ENCODE measurements at places on chromosomes 3 and 15.
A peak's percentile ranks its signal among the peaks of the same experiment; 100 is the strongest.

DNA sequence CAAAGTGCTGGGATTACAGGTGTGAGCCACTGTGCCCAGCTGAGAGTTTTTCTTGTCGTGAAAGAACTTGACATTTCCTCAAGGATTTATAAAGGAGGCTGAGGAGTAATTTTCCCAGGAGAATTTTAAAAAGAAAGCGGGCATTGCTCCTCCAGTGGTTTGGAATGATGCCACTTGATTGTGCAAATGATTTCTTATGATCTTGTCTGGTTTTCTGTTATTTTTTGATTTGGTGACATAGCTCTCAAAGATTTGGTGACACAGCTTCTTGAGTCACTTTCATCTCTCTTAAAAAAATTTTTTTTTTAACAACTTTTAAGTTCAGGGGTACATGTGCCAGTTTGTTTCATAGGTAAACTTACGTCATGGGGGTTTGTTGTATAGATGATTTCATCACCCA, 24.6 kb upstream of the NFKBIZ start:
- no peak for DNase-seq

GRCh38 chr15:77556622-77557021, 76.1 kb downstream of the LINGO1 start:
- DNase-seq, result no peak

DNA sequence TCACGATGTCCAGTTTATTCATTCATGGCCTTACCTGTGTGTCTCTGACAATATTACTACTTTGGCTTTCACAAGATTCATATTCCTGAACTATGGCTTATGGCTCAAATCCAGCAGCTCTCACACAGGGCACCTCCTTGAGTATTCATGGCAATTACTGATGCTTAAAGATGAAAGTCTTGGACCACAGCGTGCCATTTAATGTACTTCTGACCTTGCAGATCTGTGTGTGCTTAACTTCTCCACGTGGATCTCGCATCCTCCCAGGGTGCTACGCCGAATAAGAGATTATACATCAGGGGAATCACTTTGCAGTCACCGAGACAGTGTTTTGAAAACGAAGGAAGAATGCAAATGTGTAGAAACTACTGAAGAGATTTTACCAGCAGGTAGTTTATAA, 147.5 kb downstream of the TNIK start:
- no peak for DNase-seq

DNA sequence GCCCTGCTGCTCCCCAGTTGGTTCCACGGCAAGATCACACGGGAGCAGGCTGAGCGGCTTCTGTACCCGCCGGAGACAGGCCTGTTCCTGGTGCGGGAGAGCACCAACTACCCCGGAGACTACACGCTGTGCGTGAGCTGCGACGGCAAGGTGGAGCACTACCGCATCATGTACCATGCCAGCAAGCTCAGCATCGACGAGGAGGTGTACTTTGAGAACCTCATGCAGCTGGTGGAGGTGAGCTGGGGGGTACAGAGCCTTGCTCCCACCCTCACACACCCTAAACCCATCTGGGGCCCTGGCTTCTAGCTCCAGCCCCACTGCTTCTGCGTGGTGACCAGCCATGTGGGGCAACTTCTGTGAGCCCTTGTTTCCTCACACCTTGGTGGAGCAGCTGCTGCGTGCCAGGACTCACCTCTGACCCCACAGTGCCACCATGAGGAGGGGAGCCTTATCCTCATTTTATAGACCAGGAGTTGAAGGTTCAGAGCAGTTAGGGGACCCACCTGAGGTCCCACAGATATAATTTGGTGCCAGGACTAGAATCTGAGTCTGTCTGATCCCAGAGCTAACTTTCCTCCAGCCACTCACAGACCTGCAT, 13.3 kb upstream of the LMAN1L start:
- DNase-seq, result no peak

DNA sequence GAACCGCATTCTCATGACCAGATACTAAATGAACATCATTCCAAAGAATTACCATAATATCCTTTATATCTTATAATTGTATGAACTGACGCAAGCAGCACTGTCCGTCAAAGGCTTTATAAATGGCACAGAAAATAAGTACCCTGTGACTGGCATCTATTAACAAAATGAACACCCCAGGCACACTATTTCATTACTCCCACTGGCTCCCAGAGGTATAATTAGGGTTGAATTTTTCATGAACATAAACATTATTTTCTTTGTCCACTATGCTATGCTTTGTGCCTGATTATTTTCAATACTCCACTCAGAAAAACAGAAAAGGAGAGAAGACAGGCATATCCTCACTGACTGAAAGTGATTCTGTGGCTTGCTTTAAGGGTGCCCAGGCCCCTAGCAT, 71.1 kb downstream of the LYZL4 start:
- no peak for DNase-seq

GRCh38 chr15:60006203-60006862, 2.2 kb downstream of the FOXB1 start:
- DNase-seq, result peak; percentile 91

- DNase-seq, result no peak
Observed at GRCh38 chr15:66925721-66926120, 139.7 kb upstream of the SMAD3 start.

- DNase-seq, result no peak
Observed at GRCh38 chr15:56490461-56490860, 25.5 kb upstream of the MNS1 start.

DNA sequence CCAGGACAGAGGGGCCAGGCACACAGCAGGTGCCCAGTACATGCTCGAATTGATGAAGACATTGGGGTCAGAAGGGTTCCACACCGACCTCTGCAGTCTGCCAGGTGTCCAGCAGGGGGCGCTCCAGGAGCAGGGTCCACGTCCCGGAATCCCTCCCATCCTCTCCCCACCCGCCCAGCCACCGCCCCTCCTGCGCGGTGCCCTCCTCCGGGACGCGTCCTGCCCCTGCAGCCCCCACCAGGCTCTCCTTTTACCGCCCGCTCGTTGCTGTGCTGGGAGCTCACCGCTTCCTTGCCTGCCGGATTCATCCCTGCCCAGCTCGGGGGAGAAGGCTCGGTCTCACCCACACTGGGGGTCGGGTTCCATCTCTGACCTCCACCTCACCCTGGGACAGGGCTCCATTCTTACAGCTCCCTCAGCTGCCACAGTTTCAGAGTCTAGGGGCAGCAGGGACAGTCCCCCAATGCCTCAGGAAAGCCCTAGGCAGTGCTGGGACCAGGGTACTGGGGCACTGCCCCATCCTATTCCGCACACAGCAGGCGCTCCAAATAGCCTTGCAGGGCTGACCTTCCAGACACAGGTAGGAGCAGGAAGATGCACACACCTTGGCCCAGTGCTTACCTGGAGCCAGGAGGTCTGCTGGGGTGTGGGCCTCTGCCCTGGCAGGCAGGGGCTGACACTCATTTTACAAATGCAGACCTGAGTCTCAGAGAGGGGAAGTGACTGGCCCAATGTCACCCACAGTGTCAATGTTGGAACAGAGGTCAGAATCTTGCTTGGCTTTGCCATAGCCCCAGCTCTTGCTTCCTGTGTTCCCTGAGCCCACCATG, 31.0 kb downstream of the GRIP2 start:
- DNase-seq, result peak; percentile 76

- no peak for DNase-seq
Observed at GRCh38 chr3:141082064-141082463, 30.9 kb downstream of the SPSB4 start.

DNA sequence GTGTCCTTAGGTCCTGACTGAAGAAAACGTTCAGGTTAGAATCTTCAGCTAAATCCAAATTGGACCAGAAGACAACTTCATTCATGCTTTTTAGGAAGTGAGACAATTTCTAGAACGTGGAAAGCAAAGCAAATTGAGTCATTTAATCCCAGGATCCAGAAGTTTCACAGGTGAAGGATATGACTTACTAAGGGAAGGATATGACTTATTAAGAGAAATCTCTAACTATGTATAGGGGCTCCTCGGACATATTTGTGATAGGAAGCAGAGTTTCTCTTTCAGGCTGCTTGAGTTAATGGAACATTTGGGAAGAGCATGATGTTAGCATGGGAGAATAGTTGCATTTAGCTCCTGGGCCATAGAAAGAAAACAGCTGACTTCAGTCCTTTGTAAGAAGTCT, 16.1 kb upstream of the PLOD2 start:
- no peak for DNase-seq

DNA sequence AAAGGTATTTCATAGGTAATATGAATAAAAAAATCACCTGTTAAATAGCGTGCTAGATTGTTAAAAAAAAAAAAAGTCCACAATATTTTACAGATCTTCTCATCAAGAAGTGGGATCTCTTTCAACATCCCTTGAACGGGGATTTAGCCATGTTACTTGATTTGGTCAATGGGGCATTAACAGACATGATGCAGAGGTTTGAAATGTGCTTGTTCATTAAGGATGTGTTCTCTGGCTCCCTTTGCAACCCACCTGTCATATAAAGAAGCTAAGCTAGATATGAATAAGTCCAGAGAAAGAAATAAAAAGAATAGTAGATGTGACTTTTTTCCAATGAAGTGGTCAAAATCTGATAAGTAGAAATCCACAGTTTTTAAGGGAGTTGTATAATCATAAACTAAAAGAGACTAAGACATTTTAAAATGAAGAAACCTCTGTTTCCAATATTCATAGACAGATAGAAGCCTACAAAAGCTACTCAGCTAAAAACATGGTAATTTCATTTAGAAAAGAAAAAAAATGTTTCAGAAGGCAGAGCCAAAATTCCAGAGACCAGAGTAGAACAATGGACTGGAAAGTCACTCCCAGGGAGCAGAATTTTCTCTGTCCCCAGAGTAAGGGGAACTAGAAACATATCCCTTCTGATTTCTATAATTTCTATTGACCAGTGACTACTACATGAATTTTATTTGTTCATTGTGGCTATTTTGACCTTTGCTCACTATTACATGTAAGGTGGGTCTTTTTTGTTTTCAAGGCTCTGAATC, 79.2 kb downstream of the PLSCR2 start:
- no peak for DNase-seq

- peak; percentile 63 for DNase-seq
Observed at GRCh38 chr3:170584585-170585007, 1.3 kb downstream of the SLC7A14 start.

DNA sequence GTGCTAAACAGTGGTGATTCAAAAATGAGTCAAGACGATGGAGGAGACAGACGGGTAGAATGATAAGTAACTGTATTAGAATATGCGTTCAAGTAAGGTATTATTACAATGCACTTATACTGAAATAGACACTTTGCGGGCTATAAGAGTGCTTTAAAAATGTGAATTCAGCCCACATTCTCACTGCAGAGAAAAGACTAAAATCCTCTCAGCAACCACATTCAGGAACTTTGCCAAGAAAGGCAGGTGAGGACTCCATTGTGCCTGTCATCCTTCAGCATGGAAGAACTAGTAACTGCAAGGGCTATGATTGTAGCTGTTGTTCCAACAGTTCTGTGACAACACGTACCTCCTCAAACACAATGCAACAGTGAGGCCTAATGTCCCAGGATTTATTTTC, 272.0 kb downstream of the RORA start:
- DNase-seq, result no peak

- no peak for DNase-seq
Observed at GRCh38 chr3:173938159-173938558, 540.6 kb downstream of the NLGN1 start.

- DNase-seq, result no peak
Observed at GRCh38 chr3:122985539-122985938, 42.0 kb downstream of the SEMA5B start.

- DNase-seq, result peak; percentile 22
Observed at GRCh38 chr3:125055331-125055912, 375 bp downstream of the HEG1 start.

DNA sequence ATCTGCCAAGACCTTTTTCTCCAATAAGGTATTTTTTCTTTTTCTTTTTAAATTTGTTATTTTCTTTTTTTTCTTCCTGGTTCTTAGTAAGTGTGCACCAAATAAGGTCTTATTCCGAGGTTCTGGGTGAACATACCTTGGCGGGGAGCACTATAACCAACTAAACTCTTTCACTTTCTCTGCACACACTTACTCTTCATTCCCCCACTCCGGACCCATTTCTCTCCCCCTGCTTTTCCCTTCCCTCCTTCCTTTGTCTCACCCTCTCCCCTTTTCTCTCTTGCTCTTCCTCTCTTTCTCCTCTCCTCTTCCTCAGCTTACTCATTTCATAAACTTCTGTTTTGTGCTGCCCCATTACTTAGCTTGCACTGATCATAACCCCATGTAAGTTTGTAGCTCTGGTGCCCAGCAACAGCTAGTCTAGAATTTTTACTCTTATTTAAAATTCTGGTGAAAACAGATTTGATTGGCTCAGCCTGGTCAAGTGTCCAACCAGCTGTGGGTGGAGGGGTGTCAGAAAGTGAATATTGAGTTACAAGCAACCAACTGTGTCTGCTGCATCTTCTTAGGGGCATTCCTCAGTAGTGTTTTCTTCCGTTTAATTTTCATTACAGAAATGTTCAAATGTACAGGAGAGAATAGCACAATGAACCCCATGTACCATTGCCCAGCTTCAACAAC, 297.5 kb downstream of the SHQ1 start:
- no peak for DNase-seq

- DNase-seq, result no peak
Observed at GRCh38 chr15:38069511-38070011, 135.1 kb downstream of the TMCO5A start.

GRCh38 chr15:94723801-94724200, 492.4 kb downstream of the MCTP2 start:
- no peak for DNase-seq

- DNase-seq, result no peak
Observed at GRCh38 chr3:64360280-64360679, 135.0 kb upstream of the PRICKLE2 start.

DNA sequence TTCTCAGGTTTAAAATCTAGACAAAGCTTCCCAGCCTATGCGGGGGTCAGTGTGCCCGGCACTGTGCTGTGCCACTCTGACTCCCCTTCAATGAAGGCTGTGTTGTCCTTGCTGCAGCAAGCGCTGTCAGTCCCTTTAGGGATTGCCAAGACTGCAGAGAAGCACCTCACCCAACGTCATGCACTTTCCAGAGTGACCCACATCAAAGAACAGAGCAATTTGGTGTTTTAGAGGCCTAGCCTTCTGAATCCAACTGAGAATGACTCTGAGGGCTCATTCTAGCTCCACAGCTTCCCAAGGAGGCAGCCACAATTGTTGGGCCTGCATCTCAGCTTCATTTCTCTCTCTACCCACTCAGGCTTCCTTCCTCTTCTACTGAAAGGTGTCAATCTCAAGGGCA, 26.4 kb downstream of the SLC9A9 start:
- peak; percentile 42 for DNase-seq

DNA sequence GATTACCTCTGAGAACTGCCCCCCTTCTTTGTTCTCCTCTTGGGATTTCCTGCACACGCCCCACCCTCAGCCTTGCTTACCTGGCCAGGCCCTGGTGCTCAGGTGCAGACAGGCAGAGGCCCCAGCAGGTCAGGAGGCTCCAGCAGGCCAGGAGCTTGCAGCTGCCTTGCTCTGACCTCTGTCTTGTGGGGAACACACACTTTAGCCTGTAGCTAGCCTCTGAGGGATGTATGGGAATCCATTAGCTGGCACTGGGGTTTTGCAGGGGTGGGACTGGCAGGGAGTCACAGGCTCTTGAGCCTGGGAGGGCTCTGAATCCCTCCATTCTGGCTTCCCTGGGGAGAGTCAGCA, 2.7 kb downstream of the SMAD6 start:
- no peak for DNase-seq

DNA sequence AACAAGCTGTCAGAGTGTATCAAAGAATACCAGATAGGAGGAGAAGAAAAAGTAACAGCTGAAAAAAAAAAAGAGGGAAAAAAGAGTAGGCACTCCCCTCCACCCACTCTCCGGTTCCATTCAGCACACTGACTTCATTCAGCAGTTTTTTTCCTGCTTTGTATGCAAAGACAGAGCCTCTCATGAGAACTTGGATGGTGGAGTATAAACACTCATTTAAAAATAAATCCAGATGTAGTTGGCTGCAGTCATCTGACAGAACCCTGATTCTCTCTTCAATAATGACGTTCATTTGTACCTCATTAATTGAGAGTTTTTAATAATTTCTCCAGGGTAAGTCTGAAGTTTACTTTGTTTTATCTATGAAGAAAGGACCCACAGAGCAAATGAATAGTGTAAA, 81.0 kb downstream of the TMEM108 start:
- no peak for DNase-seq
